Trophoblast cell (in vitro differentiated cells and primary cell): ENCODE measurements at places on chromosomes 12 and 14.

- no peak for DNase-seq
Observed at GRCh38 chr12:12266389-12266872, 413 bp downstream of the LRP6 start.

GRCh38 chr14:38199076-38199475, 8.6 kb upstream of the SSTR1 start:
- DNase-seq: no peak

DNA sequence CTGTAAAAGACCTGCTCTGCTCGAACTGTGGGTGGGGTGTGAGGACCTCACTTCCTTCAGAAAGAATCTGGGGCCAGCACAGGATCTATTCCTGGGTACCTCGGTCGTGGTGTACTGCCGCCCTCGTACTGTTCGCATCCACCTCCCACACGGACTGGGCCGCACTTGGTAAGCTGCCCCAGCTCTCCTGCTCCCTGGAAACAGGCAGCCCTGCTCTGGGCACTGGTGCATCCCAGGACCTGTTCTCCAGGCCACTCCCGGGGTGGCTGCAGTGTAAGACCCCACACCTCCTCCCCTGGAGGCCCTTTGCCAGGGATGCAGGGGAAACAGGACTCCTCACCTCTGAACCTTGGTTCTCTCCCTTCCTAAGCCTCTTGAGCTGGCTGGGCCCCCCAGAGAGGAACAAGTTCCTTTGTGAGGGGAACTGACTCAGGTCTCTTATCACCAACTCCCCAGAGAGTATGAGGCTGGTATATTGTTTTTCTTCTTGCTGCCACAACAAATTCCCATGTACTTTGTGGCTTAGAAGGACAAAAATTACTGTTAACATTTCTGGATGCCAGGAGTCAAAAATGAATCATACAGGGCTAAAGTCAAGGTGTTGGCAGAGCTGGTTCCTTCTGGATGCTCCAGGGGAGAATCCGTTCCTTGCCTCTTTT, 276.5 kb downstream of the NUAK1 start:
- no peak for DNase-seq

GRCh38 chr12:105864901-105865300, 273.9 kb downstream of the NUAK1 start:
- DNase-seq: no peak

GRCh38 chr14:67457782-67458181, 30.7 kb downstream of the TMEM229B start:
- no peak for DNase-seq

- DNase-seq: no peak
Observed at GRCh38 chr14:104923640-104924420, 849 bp upstream of the PLD4 start.

- no peak for DNase-seq
Observed at GRCh38 chr12:56034586-56035332, 7.0 kb upstream of the RPS26 start.

DNA sequence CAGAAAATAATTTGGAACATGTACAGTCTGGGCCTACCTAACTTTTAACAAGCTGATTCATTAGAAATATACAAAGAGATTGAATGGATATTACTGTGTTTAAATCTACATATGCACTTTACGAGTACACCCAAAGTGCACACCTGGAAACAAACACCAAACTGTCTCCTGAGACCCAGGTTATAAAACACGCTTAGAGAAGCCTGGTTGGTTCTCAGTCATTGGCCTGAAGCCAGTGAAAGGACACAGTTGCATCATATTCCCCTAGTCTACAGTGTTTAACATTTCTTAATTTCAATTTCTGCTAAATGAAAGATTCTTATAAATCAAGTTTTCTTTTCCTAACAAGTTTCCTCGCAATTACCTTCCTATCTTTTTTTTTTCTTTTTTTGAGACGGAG, 209.5 kb downstream of the FBXL14 start:
- no peak for DNase-seq

DNA sequence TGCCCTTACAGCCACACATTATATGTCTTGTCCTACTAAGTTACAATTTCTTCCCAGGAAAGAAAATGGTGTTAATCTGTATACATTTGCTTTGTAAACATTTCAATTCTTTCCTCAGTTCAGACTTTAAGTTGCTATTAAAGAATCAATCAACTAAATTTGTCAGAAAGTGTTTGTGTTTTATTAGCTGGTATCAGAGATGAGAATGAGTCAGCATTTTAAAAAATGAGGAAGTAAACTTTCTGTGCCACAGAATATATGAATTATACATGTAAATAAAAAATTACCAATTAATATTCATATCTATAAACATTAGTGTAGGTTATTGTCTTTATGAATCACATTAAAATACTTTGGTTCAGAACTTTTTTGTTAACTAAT, 82.0 kb downstream of the LMO3 start:
- DNase-seq: no peak

DNA sequence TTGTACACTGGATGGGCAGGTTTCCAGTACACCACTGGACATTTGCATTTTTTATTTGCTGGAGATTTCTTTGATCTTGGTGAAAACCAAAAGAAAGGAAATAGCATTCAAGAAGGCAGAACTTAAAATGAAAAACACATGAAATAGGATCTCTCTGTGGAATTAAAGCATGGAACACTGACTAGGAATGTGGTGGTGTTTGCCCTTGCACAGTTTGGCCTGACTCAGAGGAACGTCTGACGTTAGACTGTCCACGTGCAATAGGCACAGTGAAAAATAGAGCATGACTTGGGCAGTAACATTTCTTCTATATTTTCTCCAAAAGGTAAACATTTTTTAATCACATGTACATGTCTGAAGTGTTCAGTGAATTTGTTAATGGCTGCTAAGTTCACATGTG, 474.1 kb upstream of the PRICKLE1 start:
- no peak for DNase-seq

- DNase-seq: no peak
Observed at GRCh38 chr14:37870632-37871346, 275.4 kb downstream of the TTC6 start.

DNA sequence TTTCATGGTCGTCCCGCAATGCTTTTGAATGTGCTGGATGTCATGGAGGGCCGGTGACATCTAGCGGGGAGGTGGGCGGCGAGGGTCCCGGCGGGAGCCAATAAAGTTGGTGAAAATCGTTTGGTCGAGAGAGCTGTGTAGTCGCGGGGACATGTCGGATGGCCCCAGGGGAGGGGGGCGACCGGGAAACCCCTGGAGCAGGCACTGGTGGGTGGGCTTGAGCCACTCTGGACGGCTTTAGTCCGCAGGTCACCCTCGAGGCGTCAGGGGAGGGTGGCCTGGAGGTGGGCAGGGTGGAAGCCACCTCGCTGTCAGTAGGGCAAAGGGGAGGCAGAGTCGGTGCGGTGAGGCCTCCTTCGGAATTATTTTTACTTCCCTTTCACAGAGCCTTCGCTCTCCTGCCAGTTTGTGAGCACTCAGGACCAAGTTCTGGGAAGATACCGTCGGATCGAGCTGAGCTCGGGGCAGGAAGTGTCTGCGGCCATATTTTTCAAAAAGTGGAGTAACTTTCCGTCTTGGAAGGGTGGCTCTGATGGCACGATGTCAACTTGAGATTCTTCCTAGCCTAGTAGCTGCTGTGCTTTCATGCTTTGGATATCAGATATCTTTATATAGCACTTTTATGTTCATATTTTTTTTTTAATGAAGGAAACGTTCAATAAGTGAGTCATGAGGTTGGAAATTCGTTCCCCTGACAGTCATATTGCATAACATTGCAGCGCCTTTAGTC, 28.2 kb downstream of the WBP11 start:
- DNase-seq: peak; percentile 60

DNA sequence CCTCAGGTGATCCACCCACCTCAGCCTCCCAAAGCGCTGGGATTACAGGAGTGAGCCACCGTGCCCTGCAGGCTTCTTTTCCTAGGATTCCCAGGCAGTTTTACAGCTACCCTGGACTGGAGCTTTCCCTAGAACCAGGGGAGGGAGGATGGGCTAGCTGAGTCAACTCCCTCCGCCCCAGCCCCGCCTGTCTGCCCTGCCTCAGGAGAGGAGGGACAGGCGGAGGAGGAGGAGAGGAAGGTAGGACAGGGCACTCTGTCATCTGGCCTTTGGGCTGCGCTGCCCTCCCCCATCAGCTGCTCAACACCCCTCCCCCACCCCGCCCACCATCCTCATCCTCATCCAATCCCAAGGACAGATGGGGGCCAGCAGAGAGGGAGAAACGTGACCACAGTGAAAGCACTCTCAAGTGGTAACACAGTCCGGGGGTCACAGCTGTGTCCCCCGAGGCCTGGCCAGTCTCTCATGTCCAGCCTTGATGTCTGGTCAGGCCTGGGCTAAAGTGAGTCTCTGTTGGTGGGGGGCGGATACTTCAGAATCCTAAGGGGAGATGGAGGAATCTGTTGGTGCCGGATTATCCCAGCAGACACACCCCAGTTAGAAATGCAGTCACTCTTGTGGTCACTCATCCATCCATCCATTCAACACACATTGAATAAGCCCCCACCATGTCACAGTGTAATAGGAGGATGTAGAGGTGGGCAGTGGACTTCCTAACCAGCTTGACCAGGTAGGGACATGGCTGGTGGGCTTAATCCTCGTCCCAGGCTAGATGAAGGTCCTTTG, 12.3 kb downstream of the FIGNL2 start:
- DNase-seq: peak; percentile 54

- no peak for DNase-seq
Observed at GRCh38 chr12:57902478-57902969, 38.8 kb upstream of the ATP23 start.

- DNase-seq: no peak
Observed at GRCh38 chr14:38210587-38211216, 3.0 kb downstream of the SSTR1 start.

DNA sequence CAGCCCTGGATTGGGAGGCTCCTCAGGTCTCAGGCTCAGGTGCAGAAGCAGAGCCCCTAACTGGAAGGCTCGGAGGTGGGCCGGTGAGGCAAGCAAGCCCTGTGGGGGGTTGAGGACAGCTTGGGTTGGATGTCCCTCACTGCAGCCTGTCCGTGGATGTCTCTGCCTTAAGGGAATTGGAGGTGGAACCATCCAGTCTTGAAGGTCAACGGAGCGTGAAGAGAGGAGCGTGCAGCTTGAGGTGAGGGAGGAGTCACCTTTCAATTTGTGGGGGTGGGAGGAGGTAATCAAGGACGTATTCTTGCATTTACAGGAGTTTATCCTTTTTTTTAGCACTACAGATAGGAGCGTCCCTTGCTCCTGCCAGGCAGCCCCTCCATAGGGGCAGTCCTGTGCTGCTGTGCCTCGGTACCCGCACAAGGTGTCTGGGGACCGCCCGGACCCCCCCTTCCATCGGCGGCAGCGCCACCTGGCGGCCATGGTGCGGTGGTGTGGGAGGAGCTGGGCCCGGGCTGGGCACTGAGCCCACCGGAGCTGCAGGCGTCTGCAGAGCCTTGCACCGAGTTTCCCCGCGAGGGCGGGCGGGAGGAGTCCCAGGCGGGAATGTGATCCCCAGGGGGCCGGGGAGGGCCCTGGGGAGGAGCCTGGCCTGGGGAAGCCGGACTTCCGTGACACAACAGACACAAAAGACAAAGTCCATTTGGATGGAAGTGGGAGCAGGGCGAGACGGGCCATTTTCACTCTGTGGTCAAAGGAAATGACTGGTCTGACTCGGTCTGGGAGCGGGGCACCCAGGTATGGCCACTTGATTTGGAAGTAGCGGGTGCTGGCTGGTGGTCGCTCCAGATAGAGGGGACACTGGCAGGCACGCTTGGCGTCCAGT, 864 bp downstream of the DNAJC22 start:
- DNase-seq: no peak

- DNase-seq: no peak
Observed at GRCh38 chr12:108906971-108907370, 27.1 kb downstream of the DAO start.

- no peak for DNase-seq
Observed at GRCh38 chr14:55221968-55222367, 30.6 kb upstream of the DLGAP5 start.

- no peak for DNase-seq
Observed at GRCh38 chr12:113232840-113233585, 11.7 kb downstream of the TPCN1 start.

DNA sequence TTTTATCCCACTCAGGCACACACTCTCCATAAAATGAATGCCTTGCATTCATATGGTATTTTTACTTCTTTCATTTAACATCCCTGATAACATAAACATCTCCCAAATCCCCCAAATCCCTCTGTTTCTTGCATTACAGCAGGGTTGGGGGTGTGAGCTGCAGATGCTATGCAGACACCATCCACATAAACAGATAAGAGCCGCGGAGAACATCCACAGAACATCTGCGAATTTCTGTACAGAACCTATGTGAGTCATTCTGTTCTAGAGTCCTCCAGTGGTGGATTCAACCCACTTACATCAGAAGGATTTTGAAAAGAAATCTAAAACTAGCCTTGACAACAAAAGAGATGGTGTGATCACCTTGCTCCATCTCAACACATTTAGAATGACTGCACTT, 20.3 kb downstream of the FBLN5 start:
- DNase-seq: no peak

- DNase-seq: peak; percentile 71
Observed at GRCh38 chr14:42224053-42224888, 617.6 kb downstream of the LRFN5 start.

GRCh38 chr12:101570047-101570446, 24.7 kb upstream of the MYBPC1 start:
- DNase-seq: peak; percentile 48

- no peak for DNase-seq
Observed at GRCh38 chr14:64221391-64222003, 72.7 kb downstream of the ESR2 start.

GRCh38 chr14:64693810-64694165, 10.4 kb upstream of the PLEKHG3 start:
- DNase-seq: no peak

- no peak for DNase-seq
Observed at GRCh38 chr12:92503029-92503931, 199.5 kb upstream of the PLEKHG7 start.

DNA sequence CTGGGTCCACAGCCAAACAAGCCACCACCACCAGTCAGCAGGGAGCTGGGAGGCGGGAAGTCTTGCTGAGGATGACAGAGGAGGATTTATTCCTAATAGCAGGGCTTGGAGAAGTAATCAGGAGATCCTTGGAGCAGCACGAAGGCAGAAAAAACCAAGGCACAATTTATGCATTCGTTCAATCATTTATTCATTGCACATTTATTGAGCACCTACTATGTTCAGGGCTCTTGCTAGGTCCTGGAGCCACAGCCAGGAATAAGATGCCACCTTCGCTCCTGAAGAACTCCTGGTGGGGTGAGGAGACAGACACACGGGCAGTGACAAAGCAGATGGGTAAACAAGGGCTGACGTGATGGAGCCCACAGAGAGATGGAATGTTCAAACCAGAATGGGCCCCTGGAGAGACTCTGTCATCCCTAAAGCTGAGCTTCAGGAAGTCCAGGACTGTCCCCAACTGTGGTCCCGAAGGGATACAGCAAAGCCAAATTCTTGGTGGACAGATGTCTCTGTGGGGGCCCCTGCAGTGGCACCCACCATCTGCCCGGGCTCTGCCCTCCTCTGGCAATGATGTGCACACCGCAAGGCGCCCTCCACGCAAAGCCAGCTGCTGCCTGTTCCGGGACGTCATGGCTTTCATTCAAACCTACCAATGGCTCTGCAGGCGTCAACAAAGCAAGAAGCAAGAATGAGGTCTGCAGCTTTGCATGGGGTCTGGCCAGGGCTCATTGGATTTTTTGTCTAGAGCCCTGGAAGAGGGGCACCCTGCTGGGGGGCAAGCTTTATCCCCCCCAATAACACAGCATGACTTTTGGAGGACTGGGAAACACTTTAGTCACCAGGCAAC, 3.0 kb upstream of the TESC start:
- no peak for DNase-seq

GRCh38 chr14:61280526-61281185, 482 bp downstream of the TMEM30B start:
- DNase-seq: peak; percentile 51
